ENCODE measurements at places on chromosomes 1 and 21.

GRCh38 chr1:156750711-156751450, 594 bp downstream of the HDGF start:
- DNase-seq: peak; percentile 74

- DNase-seq: no peak
Measured at GRCh38 chr1:199151634-199152425, 513.0 kb downstream of the PTPRC start.

GRCh38 chr1:171769171-171769570, 12.3 kb upstream of the METTL13 start:
- DNase-seq: no peak

- peak; percentile 80 for DNase-seq
Measured at GRCh38 chr1:110672001-110672752, 2.6 kb downstream of the KCNA3 start.

GRCh38 chr1:90210633-90211491, 216.0 kb downstream of the ZNF326 start:
- DNase-seq: no peak

GRCh38 chr1:20302108-20302471, 11.4 kb downstream of the VWA5B1 start:
- DNase-seq: no peak

DNA sequence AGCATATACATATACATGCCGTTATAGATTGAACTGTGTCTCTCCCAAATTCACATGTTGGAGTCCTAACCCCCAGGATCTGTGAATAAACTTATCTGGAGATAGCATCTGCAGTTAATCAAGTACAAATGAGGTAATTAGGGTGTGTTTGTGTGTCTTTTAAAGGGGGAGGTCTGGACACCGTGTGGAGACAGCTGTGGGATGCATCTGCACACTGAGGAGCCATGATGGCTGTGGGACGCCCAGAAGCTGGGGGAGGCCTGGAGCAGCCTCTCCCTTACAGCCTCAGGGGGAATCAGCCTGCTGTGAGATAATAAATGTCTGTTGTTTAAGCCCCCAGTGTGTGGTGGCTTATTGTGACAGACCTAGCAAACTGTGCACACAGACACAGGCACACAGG, 51.8 kb upstream of the COL18A1 start:
- no peak for DNase-seq

GRCh38 chr1:90768826-90769225, 51.7 kb upstream of the BARHL2 start:
- no peak for DNase-seq

DNA sequence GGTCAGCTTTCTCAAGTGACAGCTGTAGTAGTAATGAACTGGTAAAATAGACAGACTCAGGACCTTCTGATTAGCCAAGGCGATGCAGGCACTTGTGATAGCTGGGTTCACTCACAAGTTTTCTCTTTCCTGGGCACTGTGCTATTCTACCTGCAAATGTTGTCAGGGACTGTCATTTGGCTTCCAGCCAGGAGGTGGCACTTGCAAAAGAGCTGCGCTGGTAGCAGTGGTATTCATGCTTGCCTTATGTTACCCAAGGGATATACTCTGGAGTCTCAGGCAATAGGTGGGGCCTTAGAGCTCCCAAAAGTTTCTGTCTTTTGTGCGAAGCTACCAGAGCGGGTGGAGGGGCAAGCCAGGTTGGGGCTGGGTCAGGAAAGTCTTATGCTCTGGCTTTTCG, 23.5 kb downstream of the IFI44 start:
- DNase-seq: no peak

DNA sequence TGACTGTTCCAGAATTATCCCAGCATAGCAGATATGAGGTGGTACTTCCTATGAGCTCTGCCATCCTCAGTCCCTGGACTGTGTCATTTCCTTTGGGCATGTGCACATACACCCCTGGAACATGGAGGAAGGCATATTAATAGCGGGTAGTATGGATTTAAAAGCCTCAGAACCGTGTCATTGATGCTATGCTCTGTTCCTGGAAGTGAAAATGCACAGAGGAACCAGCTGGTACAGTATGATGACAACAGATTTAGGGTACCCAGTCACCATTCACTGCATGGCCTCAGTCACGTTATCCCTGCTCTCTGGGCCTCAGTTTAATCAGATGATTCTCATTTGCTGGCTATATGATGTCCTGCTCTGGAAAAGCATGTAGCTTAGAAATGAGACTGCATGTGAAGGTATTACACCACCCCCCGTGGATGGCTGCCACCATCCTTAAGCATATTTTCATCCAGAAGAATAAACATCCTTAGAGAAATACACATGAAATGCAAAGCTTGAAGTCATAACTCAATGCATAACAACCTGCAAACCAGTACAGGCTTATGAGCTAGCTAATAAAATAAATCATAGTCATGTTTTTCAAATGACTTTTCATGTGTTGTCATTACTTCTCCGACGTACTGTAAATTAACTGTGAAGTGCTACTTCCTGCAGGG, 37.8 kb downstream of the SETD4 start:
- DNase-seq: no peak

GRCh38 chr1:103144681-103145080, 36.4 kb upstream of the COL11A1 start:
- DNase-seq: no peak

DNA sequence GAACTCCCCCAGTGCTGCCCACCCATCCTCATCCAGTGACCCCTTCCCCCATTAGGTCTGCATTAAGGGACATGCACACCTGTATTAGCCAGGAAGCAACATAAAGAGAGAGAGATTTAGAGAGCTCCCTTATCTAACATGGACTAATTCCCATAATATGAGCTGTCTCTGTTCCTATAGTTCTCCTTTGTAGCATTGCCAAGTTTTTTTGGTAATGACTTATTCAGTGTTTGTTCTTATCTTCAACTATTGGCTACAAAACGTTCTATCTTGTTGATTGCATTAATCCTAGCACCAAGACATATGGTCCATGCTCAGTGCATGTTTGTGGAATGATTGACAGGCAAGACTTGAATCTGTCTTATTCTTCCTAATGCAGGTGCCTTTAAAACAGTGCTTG, 264.0 kb downstream of the ADGRL2 start:
- DNase-seq: no peak

DNA sequence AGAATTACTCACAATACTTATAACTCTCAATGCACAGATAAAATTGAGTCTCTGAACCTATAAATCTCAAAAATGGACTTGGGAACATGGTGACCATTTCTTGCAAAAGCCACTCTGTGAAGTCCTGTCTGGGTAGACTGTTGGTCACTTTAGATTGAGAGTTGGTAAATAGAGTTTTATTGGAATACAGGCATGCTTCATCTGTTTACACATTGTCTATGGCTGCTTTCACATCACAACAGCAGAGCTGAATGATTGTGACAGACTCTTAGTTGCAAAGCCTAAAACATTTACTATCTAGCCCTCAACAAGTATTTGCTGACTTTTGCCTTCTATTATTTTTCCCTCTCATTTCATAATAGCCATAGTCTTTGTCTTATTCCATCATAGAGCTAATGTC, 24.1 kb upstream of the ASPM start:
- no peak for DNase-seq

- no peak for DNase-seq
Measured at GRCh38 chr1:244344001-244344400, 107.7 kb downstream of the ADSS2 start.

GRCh38 chr1:32948390-32948722, 16.3 kb downstream of the RNF19B start:
- DNase-seq: no peak

- no peak for DNase-seq
Measured at GRCh38 chr1:231940116-231940515, 313.5 kb downstream of the DISC1 start.

DNA sequence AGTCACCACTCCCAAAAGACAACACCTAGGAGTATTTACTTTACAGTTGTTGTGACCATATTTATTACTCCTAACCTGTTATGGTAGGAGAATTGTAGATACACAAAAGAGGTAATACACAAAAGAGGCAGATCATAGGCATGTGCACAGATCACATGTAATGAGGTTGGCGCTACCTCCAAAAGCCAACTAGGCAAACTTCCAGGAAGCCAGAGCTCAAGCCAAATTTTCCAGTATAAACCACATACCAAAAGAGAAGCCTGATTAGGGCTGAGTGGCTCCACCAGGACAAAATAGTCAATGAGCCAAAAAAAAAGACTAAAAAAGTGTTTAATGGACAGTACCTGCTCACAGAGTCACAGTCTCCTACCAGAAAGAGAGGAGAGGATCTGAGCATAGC, 195.0 kb upstream of the PBX1 start:
- no peak for DNase-seq

DNA sequence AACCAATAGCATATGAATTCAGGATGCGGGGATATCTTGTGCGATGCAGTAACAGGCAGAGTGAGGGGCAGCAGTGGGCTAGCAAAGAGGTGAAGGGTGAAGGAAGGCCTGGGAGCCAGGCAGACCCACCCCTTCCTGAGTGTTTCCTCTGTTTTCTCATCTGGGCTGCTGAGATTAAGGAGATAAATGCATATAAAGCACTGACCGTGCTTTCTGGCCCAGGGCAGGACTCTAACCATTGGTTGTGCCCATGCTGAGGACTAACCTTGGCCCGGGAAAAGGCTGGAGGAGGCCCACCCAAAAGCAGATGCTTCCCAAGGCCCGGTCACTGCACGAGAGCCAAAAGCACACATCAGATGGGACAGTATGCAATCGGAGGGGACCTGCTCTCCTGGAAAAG, 87.6 kb downstream of the PSMG1 start:
- no peak for DNase-seq

- no peak for DNase-seq
Measured at GRCh38 chr1:41274752-41275545, 32.8 kb upstream of the SCMH1 start.

DNA sequence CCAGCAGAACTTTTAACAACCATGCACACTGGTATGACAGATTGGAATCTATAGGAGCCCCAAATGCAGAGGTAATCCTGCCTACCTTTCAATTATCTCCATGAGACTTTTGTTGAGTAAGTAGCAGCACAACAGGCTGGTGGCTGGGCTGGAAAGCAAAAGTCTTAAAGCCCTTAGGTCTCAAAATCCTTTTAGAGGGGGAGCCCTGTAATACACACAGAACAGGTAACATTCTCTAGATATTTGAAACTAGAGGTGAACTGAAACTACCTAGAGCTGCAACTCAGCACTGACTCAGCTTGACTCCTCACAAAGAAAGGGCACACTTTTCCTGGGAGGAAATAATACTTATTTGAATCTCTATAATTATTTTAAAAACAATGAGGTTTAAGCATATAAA, 71.5 kb downstream of the CLCA4 start:
- no peak for DNase-seq

DNA sequence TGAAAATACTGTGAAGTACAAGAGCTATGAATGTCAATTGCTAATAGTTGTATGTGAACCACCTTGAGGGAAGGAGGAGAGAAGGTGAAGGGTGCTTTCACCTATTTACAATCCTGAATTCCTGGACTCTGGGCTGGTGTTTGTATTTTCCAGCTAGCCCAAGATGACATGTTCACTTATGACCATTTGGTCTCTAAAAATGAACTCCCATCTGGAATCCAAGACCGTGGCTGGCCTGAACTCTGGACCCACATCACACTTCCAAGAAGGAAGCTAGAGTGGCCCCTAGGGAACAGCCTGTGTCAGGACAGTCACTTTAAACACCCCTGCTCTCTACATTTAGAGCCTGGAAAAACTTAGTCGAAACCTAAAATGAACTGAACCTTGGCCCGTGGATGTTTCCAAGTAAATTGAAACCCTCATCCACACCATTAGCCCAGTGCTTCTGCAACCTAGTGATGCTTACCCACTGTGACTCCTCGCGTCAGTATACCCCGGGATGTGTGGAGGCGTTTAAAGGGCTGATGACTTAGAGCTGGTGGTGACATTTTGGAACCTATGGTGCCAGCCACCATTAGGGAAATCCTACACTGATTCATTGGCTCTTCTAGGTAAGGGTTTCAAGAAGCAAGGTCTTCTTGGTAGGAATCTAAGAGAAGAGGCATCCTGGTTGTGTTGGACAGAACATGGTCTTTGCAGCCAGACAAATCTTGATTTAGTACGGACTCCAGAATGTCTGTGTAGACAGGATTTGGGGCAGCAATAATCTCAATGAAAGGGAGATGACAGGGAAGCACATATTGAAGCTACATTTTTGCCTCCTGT, 171.5 kb upstream of the IRF2BP2 start:
- DNase-seq: no peak

GRCh38 chr1:54287176-54287650, 87.2 kb downstream of the MRPL37 start:
- peak; percentile 84 for DNase-seq

GRCh38 chr1:168121401-168122011, 15.2 kb downstream of the GPR161 start:
- DNase-seq: no peak

- DNase-seq: no peak
Measured at GRCh38 chr1:51863384-51863783, 15.1 kb downstream of the NRDC start.

DNA sequence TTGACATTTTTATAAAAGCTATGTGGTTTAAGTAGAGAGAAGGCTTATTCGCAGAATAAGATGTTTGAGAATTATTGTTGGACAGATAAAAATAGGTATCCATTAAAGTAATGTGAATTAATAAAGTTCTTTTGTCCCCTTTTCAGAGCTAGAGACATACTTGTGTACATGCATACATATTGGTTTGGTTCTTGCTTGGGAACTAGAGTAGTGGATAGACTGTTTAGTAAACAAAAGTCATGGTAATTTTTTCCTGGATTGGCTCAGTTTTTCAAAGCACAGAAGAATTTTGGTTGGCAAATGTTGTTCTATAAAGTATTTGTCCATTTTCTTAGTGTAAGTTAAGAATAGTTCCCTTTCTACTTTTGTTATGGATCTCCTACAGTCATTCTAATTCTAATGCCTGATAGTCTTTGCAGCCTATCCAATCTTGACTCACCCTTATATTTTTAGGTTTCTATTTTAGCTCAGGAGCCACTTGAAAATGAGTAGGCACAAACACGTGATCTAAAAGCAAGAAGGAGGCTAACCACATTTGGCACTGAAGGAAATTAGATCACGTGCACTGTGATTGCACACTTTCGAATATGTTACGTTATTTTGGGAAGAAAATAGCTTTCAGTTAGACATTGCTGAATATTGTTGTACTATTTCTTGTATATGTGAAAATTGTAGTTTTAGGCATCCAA, 47.0 kb downstream of the RABGAP1L start:
- no peak for DNase-seq

DNA sequence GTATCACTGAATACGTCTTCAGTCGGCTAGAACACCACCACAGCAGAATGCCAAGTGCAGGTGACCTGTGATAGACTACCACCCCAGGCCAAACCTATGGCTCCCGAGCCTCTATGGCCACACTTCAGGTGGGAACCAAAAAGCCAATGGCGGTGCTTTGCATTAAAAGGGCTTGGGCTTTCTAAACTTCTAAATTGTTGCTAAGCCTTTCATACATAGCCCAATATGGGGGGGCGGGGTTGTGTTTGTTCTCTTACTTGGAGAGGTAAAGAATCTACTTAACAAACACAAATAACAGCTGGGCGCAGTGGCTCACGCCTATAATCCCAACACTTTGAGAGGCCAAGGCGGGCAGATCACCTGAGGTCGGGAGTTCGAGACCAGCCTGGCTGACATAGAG, 19.7 kb downstream of the USP48 start:
- DNase-seq: no peak

GRCh38 chr1:110452330-110452729, 1.4 kb downstream of the PROK1 start:
- DNase-seq: no peak

- DNase-seq: no peak
Measured at GRCh38 chr1:156958247-156958714, 37.8 kb downstream of the LRRC71 start.

GRCh38 chr1:67830928-67831830, 2.1 kb downstream of the GNG12 start:
- DNase-seq: no peak

Data from activated CD8-positive, alpha-beta memory T cell treated with anti-CD3 and anti-CD28 coated beads, Interleukin-2, amount 50 U/mL, for 48 hours (primary cell).